ENCODE measurements at places on chromosomes 5 and 9. TPM values are rescaled to one million over a fixed set of nuclear protein-coding genes. Genes with fewer than 3 reads are reported as not detected.

DNA sequence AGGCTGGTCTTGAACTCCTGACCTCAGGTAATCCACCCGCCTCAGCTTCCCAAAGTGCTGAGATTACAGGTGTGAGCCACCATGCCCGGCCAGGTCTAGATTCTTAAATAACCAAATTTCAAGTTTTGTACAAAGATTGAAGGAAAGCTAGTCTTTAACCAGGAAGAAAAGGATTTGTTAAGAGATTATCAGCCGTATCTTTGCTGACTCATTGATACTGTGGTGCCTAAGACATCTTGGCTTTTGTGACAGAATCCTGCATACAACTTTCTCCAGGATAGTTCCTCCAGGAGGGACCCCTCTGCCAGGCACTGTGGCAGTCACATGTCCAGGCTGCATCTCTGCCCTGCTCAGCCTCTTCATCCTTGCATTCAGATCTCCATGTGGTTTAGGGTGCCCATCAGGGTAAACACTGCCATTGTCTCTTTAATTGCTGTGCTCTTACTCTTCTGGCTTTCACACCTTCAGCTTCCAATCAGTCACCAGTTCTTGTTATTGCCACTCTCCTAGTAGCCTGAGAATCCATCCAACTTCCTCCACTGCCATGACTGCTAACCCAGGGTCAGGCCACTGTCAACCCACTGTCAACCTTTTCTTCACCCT lies 10.0 kb downstream of the MAP3K1 start:
- no peak for DNase-seq
- no peaks in the 10 kb centered on the region for H3K27me3 ChIP-seq
- H3K4me1 ChIP-seq = no peaks in the 10 kb centered on the region
- H3K27ac ChIP-seq = no peak overlapping the region
- no peak overlapping the region for H3K4me3 ChIP-seq
- H3K36me3 ChIP-seq = no peaks in the 10 kb centered on the region

- no peak overlapping the region for H3K27ac ChIP-seq
- H3K27me3 ChIP-seq = no peaks in the 10 kb centered on the region
- H3K4me1 ChIP-seq = peaks cover under 1% of the 10 kb centered on the region
- H3K4me3 ChIP-seq = no peak overlapping the region
Measured at GRCh38 chr5:139335811-139336210, 5.8 kb upstream of the PAIP2 start.

- DNase-seq = no peak
- H3K4me3 ChIP-seq = no peak within 1 kb of the TSS
- no peak within 1 kb of the TSS for H3K27ac ChIP-seq
- H3K36me3 ChIP-seq = no peaks in the 10 kb centered on the region
- no peaks in the 10 kb centered on the region for H3K4me1 ChIP-seq
Measured at GRCh38 chr5:140833993-140834392, at the start of gene PCDHA7. Gene PCDHA7, plus strand, starts transcription at chr5:140834269. Its CDS starts 115 bp downstream, at chr5:140834384.

GRCh38 chr9:129949821-129950220 lies 93.2 kb downstream of the FNBP1 start:
- no peak for DNase-seq
- no peaks in the 10 kb centered on the region for H3K27me3 ChIP-seq
- peaks cover 5% of the 10 kb centered on the region for H3K4me1 ChIP-seq
- no peak overlapping the region for H3K4me3 ChIP-seq

- H3K4me3 ChIP-seq = no peak overlapping the region
- H3K27ac ChIP-seq = no peak overlapping the region
Measured at GRCh38 chr9:121667214-121667613, 15.8 kb downstream of the DAB2IP start.

- no peak for DNase-seq
- no peaks in the 10 kb centered on the region for H3K27me3 ChIP-seq
- no peaks in the 10 kb centered on the region for H3K36me3 ChIP-seq
Measured at GRCh38 chr9:79610791-79611614, 39.2 kb downstream of the TLE4 start.

DNA sequence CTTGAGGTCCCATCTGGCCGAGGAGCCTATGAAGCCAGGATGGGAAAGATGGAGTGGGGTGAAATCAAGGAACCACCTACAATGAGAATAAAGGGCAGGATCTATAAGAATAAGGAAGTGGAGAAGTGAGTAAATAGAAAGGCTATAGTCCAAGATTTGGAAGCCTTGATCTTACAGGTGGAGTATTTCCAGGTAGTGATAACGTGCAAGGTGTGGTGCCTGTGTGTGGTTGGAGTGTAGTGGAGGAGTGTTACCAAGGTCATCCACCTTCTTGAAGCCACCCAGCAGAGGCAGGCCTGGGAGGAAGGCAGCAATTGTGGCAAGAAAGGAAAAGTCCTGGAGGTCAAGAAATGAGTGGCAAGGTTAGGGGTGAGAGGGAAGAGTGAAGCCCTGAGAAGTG lies 72.9 kb downstream of the IQGAP2 start:
- H3K36me3 ChIP-seq = no peaks in the 10 kb centered on the region
- H3K4me3 ChIP-seq = no peak overlapping the region
- H3K27ac ChIP-seq = no peak overlapping the region
- no peaks in the 10 kb centered on the region for H3K4me1 ChIP-seq
- H3K27me3 ChIP-seq = no peaks in the 10 kb centered on the region
- DNase-seq = no peak

GRCh38 chr5:133746834-133747233 lies 134.5 kb upstream of the FSTL4 start:
- no peak overlapping the region for H3K27ac ChIP-seq
- no peak for DNase-seq
- H3K27me3 ChIP-seq = no peaks in the 10 kb centered on the region
- H3K4me1 ChIP-seq = no peaks in the 10 kb centered on the region

DNA sequence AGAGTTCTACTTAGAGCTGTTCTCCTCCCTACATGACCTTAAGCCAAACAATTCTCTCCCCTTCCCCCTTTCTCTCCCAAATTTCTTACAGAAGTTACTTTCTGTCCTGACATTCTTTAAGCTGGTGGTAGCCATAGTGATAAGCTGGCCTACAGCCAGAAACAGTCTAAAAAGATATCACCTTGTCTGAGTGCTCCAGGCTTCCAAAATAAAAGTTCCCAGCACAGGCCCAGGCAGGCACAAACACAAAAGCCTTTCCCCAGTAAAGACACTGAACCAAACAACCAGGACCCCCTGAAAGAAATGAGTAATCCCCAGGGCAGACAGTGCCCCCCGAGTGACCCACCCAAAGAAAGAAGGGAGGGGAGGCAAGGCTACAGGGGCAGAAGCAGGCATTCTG lies 19.2 kb downstream of the SIL1 start:
- no peaks in the 10 kb centered on the region for H3K4me1 ChIP-seq
- H3K27me3 ChIP-seq = no peaks in the 10 kb centered on the region
- peak; percentile 60 for DNase-seq

GRCh38 chr9:81389569-81389993 lies 299.8 kb downstream of the TLE1 start:
- no peak overlapping the region for H3K27ac ChIP-seq
- DNase-seq = peak; percentile 52
- H3K4me1 ChIP-seq = no peaks in the 10 kb centered on the region
- H3K27me3 ChIP-seq = no peaks in the 10 kb centered on the region
- no peaks in the 10 kb centered on the region for H3K36me3 ChIP-seq

- no peak overlapping the region for H3K4me3 ChIP-seq
- no peaks in the 10 kb centered on the region for H3K4me1 ChIP-seq
- no peaks in the 10 kb centered on the region for H3K36me3 ChIP-seq
- no peak for DNase-seq
- H3K27me3 ChIP-seq = no peaks in the 10 kb centered on the region
Measured at GRCh38 chr5:7759951-7760580, 90.9 kb downstream of the CFAP90 start.

- no peaks in the 10 kb centered on the region for H3K36me3 ChIP-seq
- no peak overlapping the region for H3K27ac ChIP-seq
- no peak overlapping the region for H3K4me3 ChIP-seq
- H3K4me1 ChIP-seq = no peaks in the 10 kb centered on the region
- no peak for DNase-seq
- H3K27me3 ChIP-seq = no peaks in the 10 kb centered on the region
Measured at GRCh38 chr9:77899679-77900354, 131.8 kb downstream of the GNAQ start.

GRCh38 chr5:66307647-66308241 lies 163.6 kb downstream of the SREK1 start:
- H3K4me3 ChIP-seq = no peak overlapping the region
- H3K27ac ChIP-seq = no peak overlapping the region
- H3K4me1 ChIP-seq = no peaks in the 10 kb centered on the region

DNA sequence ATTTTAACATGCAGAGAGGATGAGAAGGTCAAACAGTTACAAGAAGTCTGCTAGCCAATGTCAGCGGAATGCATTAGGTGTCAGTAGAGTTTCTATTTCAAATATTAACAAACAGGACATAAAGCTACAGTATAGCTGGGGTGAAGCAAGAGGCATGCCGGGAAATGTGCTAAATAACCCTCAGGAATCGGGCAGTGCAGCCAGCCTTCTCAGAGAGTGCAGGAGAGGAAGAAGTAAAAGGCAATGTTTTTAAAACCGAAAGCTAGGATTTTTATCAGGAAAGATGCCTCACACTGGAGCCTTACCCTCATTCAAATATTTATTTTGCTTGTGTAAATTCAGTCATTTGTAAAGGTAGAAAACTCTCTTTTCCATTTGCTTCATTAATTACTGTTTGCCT lies 59.1 kb upstream of the SH3GL2 start:
- H3K36me3 ChIP-seq = no peaks in the 10 kb centered on the region
- no peak overlapping the region for H3K4me3 ChIP-seq
- H3K4me1 ChIP-seq = no peaks in the 10 kb centered on the region

- no peak overlapping the region for H3K27ac ChIP-seq
- H3K27me3 ChIP-seq = no peaks in the 10 kb centered on the region
- no peaks in the 10 kb centered on the region for H3K36me3 ChIP-seq
- DNase-seq = no peak
- no peaks in the 10 kb centered on the region for H3K4me1 ChIP-seq
Measured at GRCh38 chr5:137240285-137240684, 258.8 kb downstream of the SPOCK1 start.

- DNase-seq = peak; percentile 7
- no peaks in the 10 kb centered on the region for H3K4me1 ChIP-seq
- no peaks in the 10 kb centered on the region for H3K36me3 ChIP-seq
- no peaks in the 10 kb centered on the region for H3K27me3 ChIP-seq
- no peak overlapping the region for H3K27ac ChIP-seq
- H3K4me3 ChIP-seq = no peak overlapping the region
Measured at GRCh38 chr5:180114304-180115003, 42.9 kb upstream of the RNF130 start.

DNA sequence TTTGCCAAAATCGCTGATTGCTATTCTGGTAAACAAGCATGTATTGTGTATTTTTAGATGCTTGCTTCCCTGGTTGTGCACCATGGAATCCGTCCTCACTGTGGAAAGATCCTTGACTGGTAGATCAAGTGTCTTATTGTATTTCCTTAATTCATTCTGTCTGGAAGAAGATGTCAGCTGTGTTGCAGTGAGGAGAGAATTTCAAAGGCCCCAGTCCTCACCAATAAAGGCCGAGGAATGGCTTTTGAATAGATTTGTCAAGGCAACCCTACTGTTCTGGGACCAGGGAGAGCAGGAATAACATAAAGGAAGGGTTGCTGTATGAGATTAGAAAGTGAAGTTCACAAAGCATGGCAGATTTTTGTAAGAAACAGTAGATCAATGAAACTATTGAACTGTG lies 36.2 kb upstream of the POU5F2 start:
- no peaks in the 10 kb centered on the region for H3K4me1 ChIP-seq
- H3K27ac ChIP-seq = no peak overlapping the region
- H3K36me3 ChIP-seq = no peaks in the 10 kb centered on the region
- no peak overlapping the region for H3K4me3 ChIP-seq

DNA sequence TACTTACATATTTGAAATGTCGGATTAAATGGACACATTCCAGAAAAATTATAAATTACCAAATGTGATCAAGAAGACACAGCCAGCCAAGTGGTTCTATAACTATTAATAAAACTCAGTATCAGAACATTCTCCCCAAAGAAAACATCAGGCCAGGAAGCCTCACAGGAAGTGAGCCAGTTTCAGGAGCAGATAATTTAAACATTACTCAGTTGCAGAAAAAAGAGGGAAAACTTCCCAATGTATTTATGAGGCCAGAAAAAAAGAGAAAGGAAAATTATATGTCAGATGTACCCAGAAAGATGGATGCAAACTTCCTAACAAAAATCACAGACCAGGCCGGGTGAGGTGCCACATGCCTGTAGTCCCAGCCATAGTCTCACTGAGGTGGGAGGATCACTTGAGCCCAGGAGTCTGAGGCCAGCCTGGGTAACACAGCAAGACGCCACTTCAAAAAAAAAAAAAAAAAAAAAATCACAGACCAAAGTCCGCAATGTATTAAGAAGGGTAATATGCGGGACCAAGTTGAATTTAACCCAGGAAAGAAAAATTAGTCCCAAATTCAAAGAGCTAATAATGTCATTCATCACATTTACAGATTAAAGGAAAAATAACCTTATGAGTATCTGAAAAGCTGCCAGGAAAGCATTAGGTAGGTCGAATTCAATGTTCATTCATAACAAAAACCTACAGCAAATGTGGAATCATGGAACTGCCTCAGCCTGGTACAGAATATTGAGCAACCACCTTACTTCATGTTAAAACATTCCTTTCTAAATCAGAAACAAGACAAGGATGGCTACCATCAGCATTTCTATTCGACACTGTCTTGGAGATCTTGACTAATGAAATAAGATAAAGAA lies 37.2 kb upstream of the NRARP start:
- H3K27ac ChIP-seq = no peak overlapping the region
- no peaks in the 10 kb centered on the region for H3K36me3 ChIP-seq
- no peak overlapping the region for H3K4me3 ChIP-seq
- H3K27me3 ChIP-seq = no peaks in the 10 kb centered on the region
- H3K4me1 ChIP-seq = no peaks in the 10 kb centered on the region
- DNase-seq = no peak

The DCTN3 gene
- 98.0 TPM for total RNA-seq

The NR5A1 gene
- 0.14 TPM for total RNA-seq

The OR1Q1 gene
- total RNA-seq = not detected

The INSL6 gene
- not detected for total RNA-seq

The SH3TC2 gene
- total RNA-seq = 2.3 TPM

The ARL10 gene
- 4.1 TPM for total RNA-seq

The HACD4 gene
- total RNA-seq = 0.77 TPM

The HINT2 gene
- total RNA-seq = not detected

The CCL27 gene
- total RNA-seq = not detected

The ARAP3 gene
- total RNA-seq = 15.6 TPM
